T47D (cell line): ENCODE measurements at places on chromosomes 2 and 18.

DNA sequence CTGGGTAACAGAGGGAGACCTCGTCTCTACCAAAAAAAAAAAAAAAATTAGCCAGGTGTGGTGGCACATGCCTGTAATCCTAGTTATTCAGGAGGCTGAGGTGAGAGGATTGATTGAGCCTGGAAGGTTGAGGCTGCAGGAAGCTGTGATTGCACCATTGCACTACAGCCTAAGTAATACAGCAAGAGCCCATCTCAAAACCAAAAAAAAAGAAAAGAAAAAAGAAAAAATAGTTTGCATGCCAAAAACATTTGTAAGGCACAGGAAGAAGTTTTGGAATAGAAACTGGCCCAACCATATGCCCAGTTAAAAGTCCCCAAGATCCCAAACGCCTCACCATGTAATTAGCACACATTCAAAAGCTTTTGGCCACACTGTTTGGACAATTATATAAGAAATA, 13.4 kb upstream of the ACOXL start:
- DNase-seq = no peak

DNA sequence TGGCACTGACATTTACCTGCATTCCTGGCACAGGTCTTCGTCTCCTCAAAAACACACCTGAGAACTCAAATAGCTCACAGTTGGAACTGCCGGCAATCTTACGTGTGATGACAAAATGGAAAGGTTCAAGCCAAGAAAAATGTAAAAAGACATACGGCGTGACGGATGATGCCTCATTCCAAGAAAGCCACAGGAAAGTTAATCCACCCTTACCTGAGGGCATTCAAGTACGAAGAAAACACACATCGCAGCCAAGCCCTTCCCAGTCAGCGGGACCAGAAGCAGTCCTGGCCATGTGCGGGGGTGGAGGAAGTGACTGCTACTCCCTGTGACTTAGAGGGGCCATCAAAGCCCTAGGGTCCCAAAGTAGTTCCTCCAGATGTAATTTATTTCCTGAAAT, 986.3 kb upstream of the CELF4 start:
- no peak for DNase-seq

DNA sequence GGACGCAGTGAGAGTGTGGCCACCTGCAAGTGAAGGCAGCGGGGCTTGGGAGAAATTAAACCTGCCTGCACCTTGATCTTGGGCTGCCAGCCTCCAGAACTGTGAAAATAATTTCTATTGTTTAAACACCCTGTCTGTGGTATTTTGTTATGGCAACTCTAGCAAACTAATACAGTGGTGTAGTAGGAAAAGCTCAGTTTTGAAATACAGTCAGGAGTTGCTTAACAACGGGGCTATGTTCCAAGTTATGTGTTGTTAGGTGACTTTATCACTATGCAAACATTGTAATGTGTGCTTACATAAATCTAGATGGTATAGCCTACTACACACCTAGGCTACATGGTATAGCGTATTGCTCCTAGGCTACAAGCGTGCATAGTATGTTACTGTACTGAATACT, 93.4 kb upstream of the FN1 start:
- peak; percentile 6 for DNase-seq

DNA sequence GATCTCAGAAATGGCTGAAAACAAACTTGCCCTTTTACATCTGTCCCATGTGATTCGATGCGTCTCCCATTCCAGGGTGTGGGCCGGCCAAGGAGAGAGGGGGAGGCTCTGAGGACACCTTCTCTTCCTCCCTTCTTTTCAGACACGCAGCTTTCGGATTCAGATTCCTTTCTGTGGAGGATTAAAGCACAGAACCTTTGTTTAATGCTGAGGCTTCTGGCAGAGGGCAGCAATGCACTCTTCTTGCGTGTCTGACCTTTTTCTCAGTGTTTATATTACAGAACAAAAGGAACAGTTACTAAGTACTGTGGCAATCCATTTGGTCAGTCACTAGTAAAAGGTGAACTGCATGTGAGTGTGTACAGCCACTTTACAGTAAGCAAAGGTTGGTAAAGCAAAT, 268.9 kb upstream of the CCDC68 start:
- peak; percentile 24 for DNase-seq

- DNase-seq = no peak
Observed at GRCh38 chr2:170404846-170405245, 226.9 kb downstream of the MYO3B start.

- DNase-seq = no peak
Observed at GRCh38 chr2:29579495-29580169, 341.8 kb downstream of the ALK start.

- DNase-seq = peak; percentile 57
Observed at GRCh38 chr18:250685-251084, 17.2 kb downstream of the THOC1 start.

GRCh38 chr2:96664366-96664925, 21.9 kb downstream of the FER1L5 start:
- DNase-seq = no peak

- no peak for DNase-seq
Observed at GRCh38 chr2:120988700-120989511, 253.2 kb downstream of the GLI2 start.

- DNase-seq = no peak
Observed at GRCh38 chr2:80378-80777, 34.1 kb upstream of the FAM110C start.

DNA sequence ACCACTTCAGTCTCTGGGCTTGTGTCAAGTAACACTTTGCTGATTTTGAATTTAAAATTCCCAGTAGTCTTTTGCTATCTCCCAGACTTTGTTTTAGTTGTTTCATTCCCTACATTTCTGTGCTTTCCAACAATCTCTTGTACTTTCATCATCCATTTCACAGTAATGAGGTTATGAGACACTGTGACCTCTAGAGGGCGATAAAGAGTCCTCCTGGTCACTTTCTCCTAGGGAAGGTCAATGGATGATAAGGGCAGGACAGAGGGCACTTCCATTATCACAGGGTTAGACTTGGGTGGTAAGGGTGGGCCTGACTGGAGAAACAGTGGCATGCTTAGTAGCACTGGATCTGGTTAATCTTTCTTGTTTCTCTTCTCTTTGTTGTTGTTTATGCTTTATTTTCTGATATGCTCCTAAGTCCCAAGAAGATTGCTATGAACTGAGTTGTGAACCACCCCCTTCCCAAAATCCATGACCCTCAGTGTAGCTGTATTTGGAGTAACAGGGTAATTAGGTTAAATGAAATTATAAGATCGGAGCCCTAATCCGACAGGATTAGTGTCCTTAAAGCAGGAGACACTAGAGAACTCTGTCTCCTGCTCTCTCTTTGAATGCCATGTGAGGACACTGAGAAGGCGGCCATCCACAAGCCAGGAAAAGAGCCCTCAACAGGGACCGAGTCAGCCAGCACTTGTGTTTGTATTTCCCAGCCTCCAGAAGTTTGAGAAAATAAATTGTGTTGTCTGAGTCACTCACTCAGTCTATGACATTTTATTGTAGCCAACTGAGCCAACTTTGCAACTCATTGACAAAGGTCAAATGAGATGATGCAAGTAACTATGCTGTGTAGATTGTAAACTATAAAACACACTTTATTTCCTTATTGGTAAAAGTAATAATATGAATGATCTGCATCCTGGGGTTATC, 779.2 kb downstream of the CNTNAP5 start:
- DNase-seq = peak; percentile 48

DNA sequence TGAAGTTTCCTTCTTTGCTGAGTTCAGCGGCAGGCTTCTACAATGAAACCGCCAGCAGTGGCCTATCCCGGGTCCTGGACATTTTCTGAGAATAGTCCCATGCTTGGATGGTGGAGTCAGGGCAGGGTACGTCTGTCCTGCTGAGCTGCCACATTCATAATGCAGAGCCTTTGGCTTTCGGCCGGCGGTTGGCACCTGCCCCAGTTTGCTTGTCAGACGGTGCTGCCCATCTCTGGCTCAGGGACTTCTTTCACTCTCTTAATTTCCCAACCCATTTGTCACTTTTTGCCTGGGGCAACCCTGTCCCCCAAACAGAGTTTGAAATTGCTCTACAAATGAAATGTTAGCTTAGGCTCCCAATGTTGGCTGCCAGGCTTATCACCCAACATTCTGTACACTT, 57.2 kb downstream of the SOX11 start:
- DNase-seq = no peak

DNA sequence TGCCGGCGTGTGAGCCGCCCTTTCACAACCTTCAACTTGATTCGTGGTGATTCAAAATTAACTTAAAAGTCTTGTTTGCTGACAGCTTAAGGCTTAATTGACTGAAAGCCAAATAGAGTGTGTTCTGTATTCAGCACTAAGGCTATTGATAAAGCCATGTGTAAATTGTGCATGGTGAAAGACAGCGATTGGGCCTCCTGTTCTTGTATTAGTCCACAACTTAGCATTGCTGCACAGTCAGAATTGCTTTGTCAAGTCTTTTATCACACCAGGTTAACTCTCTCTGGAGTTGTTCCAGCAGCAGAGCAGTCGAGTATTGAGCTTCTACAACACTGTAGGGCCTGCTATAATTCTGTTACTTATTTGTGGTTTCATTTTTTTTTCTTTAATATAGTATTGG, 210.1 kb downstream of the WDR7 start:
- DNase-seq = no peak

- no peak for DNase-seq
Observed at GRCh38 chr2:223501641-223502040, 100.5 kb downstream of the SCG2 start.

DNA sequence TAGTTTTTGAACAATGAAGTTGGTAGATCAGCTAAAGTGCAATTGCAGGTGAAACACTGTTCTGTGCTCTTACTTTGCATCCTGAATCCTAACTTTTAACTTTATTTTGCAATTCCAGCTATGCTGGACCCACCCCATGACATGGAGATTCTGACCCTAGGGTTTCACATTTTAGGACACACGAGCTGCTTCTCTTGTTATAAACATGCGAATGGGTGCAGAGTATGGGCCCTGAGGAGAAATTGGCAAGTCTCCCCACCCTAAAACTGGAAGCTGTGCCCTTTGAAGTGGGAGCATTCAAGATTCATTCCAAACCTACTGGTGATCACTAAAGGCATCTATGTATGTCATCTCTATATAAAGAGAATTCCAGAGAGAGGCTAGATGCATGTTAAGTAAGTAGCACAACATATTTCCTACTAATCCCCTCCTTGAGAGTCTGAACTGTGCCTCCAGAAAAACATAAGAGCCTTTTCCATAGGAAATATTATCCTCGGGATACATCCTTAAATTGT, 794.3 kb upstream of the ZEB2 start:
- DNase-seq = no peak

GRCh38 chr18:10157706-10158105, 243.9 kb downstream of the VAPA start:
- no peak for DNase-seq

- no peak for DNase-seq
Observed at GRCh38 chr2:105607920-105608504, 136.7 kb upstream of the NCK2 start.

DNA sequence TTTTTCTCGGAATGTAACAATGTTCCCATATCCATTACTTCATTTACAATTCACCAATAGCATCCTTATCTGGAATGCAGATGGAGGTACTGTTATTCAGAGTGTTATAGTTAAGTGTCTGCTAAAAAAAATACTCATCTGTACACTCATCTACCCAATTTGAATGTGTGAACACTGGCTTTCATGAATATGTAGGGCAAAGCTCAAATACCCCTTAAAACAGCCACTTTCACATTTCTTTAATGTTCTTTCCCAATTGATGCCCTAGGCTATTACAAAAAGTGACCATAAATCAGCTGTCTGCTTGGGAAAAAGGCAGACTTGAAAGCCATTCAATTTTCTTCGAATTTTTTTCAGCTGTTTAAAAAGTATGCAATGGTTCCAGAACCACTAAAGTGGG, 796.3 kb upstream of the FSHR start:
- DNase-seq = no peak

- no peak for DNase-seq
Observed at GRCh38 chr2:133717497-133717896, 149.2 kb upstream of the NCKAP5 start.

DNA sequence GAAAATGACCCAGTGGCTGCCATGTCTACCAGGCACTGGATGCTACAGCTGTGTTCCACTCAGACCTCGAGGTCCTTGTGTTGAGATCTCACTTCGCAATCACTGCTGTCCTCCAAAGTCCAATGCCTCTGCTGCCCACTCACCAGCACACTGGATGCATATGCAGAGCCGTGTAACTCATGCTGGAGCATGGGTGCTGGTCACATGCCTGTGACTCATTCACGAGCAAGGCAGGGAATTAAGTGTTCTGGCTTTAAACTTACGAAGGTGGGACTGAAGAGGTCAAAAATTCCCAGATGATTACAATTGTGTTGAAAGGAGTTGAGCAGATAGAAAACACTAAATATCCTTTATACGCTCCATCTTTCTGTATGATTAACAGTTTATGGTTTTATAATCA, 417.5 kb downstream of the NUP35 start:
- no peak for DNase-seq

DNA sequence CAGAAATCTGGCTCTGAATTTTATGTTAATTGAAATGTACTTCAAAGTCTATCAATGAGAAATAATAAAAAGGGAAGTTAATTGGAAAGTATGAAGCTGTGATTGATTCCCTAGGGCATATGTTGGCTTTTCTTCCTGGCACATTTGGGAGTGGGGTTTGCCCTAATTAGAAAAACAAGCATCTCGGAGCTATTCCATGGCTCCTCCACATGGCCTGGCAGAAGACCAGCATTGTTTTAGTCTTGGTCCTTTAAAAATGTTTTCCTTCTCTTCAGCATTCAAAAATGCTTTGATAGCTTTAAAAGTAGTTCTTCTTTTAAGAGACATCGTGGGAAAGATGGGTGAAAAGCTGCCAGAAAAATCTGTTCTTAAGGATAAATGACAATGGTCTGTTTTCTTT, 445.5 kb upstream of the PKDCC start:
- no peak for DNase-seq

GRCh38 chr18:52339891-52340371, at the start of gene DCC:
Gene DCC (plus strand): TSS chr18:52340197. CDS start chr18:52340788, 591 bp downstream.
- peak; percentile 45 for DNase-seq

DNA sequence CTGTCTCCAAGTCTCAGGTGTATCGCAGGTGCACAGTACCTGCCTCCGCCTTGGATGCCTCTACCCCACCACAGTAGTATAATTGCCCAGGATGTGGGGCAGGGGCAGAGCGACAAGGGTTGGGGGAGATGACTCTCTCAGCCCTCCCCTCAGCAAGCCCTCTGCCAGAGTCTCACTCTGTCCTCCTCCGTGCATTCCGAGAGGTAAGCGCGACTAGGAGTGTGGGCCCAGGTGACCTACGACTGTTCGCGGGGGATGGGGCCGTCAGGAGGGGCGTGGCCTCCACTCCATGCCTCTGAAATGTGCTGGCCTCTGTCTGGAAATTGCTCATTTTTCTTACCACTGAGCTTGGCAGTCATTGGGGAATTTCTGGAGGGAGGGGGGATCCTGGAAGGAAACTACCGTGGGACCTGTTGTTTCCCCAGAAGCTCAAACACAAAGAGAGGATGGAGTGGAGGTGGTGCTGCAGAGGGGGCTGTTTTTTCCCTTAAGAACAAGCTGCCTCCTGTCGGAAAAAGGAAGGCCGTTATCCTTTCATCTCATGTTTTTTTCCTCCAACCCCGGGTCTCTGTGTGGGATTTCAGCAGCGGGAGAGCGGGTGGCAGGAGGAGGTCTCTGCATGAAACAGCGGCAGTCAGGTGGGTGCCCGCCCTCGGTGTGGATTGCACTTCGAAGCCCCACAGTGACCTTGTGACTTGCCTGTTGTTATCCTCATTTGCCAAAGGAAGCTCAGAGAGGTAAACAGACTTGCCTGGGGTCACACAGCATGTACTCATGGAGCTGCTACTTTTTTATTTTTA, 13.0 kb upstream of the RALB start:
- no peak for DNase-seq

GRCh38 chr18:48119204-48119603, 188.7 kb upstream of the SMAD2 start:
- DNase-seq = no peak

GRCh38 chr2:43748333-43748732, 25.5 kb upstream of the DYNC2LI1 start:
- no peak for DNase-seq
